CD4-positive, alpha-beta T cell treated with Interleukin-10 for 1 hour (primary cell): ENCODE measurements at places on chromosomes 5 and 9.
A peak's percentile ranks its signal among the peaks of the same experiment; 100 is the strongest.

DNA sequence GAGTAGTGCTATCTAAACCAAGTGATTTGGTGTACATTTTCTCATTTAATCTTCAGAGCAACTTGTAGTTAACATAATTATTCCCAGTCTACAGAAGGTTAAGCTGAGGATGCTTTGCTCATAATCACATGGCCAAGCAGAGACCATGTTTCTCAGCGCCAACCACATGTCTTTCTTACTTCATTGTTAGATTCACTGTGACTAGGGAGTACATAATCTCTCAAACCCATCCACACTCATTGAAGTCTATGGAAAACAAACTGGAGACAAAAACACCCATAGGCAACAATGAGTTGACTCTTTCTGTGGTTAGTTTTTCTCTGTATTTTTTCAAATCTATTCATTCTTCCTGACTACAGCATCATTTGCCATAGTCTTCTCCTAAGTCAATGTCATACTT lies 281.7 kb upstream of the PTGER4 start:
- no peak for DNase-seq

DNA sequence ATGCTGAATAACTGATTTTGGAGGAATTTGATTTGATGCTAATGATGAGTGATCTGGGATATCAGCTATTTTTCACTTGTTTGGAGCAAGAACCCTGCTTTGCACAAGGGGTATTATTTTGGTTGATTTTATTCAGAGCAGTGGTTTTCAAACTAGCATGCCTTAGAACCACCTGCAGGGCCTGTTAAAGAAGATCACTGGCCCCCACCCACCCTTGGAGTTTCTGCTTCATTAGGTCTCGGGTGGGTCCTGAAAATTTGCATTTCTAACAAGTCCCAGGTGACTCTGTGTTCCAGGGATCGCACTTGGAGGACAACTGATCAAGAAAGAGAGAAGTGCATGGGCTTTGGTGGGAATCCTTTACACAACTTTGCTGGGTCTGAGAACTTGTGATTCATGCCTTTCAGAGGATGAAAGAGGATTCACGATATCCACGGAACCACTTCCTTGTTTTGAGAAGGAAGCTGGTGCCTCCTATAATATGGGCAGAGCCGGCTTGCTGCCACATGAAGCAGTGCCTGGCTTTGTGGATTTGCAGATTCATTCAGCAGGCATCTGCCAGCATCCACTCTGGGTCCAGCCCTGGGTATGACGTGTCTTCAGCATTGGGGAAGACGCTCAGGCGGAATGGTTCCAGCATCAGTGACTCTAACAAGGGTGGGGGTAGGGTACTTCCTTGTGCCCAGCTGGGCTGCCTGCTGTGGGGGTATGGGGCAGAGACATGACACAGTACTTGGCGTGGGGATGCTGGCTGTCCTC lies 106.6 kb upstream of the PITX1 start:
- peak; percentile 6 for DNase-seq

- no peak for DNase-seq
Measured at GRCh38 chr5:99089822-99090549, 161.2 kb upstream of the CHD1 start.

DNA sequence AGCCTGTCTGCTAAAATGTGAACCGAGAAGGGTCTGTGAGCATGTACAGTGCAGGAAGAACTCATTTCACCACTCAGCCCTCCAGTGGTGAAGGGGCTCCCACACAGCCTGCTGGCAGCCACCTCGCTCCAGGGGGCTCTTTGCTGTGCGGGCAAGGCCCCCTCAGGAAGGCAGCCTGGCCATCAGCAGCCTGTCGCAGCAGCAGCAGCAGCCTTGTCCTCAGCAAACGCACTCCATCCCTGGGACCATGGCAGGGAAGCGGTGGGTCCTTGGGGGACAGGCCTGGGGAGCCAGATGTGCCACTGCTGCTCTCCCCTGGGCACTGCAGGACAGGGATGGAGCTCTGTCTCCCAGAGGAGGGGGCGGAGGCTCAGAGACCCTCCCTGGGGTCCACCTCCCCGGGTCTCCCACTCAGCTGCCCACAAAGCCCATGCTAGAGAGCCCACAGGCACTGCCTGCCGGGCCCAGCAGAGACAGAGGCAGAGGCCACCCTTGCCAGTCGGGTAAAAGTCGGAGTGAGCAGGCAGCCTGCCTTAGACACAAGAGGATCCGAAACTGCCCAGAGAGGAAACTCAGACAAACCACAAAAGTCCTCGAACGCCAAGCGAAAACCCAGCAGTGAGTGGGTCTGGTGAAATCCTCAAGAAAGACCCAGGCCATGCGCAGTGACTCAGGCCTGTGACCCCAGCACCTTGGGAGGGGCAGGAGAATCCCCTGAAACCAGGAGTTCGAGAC lies 8.0 kb downstream of the BRD3 start:
- DNase-seq, result peak; percentile 4

DNA sequence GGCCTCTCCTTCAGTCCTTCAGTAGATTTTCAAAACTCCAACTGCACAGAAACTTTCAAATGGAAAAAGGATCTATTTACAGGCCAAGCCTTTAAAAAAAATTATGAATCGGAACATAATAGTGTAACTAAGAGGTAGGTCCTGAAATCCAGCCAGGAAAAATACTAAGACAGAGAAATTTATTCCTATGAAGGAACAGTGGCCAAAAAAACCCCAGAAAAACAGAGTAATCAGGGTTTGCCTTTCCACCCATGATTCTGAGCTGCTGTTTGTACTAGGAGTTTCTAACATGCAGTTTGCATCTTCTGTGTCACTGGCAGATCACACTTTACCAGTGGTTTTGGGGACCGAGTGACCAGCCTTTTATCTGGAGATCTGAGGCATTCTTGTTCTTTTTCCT lies 93.1 kb upstream of the TMED7 start:
- DNase-seq, result no peak

- no peak for DNase-seq
Measured at GRCh38 chr5:83184534-83184933, 107.2 kb downstream of the XRCC4 start.

DNA sequence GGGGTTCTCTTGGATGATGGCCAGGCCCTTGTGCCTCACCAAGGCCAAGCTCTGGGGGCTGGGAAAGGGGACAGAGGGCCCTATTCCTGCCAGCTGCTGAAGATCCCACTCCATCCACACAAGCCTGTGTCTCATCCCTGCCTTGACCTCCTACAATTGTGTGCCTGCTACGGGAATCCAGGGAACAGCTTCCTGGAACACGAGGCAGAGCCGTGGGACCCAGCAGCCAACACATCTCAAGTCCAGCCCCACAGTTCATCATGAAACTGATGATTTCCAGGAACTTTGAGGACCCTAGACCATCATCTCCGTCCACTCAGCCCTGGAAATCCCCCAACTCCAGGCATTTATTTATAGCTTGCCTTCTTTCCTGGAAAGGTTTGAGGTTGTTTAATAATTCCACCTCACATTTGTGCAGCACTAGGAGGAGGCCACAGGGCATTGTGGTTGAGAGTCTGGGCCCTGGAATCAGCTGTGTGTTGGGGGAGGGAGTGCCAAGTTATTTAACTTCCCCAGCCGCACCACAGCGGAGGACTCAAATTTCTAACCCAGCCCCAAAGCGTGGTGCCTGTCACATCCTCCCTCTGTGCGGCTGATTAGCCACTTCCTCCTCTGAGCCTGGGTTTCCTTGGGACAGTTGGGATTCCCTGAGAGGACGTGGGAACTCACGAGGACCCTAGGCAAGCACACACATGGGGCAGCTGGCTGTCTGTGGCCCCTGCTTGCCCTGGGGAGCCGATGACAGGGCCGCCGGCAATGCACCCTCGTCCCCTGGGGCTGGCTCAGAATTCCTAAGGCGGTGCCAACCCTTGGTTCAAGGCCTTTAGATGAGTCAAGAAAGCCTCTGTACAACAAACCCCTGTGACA lies 58.2 kb upstream of the GGTA1 start:
- peak; percentile 15 for DNase-seq

GRCh38 chr5:109406719-109407118 lies 3.1 kb downstream of the PJA2 start:
- no peak for DNase-seq

GRCh38 chr9:71306134-71306533 lies 184.7 kb upstream of the TRPM3 start:
- DNase-seq, result no peak

- DNase-seq, result no peak
Measured at GRCh38 chr5:107499237-107499636, 171.5 kb downstream of the EFNA5 start.

DNA sequence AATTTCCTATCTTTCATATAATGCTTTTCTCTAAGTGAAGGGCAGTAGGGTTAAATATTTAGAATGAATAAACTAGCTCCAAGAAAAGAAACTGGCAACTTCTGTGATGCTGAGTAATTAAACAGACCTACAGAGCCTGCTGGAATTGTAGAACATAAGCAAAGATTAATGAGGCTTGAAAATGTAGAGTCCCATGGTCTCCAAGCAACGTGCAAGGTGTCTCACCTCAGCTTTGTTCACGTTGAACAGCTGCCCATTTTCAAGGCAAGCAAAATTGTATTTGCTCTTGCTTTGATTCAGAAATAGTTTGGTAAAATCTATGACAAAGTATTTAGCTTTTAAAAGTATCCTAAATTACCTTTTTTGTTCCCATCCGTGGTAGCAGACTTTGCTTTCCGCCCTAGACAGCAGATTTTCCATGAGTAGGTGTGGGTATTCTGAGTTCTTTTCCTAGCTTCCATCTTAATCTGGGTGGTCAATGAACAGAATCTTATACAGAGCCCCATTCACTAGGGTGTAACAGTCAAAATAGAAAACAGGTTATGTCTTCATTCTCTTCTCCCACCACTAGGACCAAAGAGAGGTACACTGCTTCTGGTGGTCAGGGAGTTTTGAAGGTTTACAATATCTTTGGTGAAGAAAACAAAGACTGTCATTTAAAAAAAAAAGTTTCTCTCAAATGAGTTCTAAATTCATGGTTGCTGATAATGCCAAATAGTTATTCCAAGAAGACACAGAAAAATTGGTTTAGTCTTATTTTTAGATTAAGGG lies 52.1 kb upstream of the TYRP1 start:
- DNase-seq, result no peak

- DNase-seq, result no peak
Measured at GRCh38 chr5:77328930-77329647, 118.6 kb downstream of the PDE8B start.

DNA sequence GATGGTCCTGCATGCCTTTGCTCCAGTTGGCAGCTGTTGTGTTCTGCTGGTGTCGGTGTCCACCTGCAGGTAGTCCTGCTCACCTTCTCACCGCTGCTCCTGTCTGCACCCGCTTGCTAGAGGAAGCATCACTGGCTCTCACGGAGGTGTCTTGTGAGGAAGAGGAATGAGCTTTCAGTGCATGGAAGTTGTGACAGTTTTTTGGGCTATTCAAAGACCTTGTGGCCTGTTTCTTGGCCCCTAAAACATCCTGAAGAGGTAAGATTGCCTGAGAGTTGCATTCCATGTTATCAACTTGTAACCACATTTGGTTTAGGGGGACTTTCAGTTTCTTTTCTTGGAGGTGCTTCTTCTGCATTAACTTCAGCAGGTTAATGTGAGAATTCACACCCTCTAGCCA lies 85.6 kb downstream of the MACROH2A1 start:
- DNase-seq, result no peak

DNA sequence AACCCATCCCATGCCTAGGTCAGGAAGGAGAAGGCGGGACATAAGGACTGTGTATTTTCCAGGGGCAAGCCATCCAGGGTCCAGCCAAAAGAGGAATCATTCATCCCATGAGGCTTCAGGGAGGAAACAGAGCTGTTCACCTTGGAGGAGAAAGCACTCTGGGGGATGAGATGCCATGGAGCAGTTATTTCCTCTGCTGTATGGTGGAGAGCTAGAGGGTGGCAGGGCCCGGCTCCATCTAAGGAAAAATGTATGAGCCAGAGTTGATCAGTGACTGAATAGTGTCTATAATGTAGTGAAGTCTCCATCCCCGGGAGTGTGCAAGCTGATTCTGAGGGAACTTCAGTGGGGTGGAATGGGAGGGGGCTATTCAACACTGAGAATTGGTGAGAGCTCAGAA lies 8.0 kb downstream of the ENHO start:
- DNase-seq, result no peak

DNA sequence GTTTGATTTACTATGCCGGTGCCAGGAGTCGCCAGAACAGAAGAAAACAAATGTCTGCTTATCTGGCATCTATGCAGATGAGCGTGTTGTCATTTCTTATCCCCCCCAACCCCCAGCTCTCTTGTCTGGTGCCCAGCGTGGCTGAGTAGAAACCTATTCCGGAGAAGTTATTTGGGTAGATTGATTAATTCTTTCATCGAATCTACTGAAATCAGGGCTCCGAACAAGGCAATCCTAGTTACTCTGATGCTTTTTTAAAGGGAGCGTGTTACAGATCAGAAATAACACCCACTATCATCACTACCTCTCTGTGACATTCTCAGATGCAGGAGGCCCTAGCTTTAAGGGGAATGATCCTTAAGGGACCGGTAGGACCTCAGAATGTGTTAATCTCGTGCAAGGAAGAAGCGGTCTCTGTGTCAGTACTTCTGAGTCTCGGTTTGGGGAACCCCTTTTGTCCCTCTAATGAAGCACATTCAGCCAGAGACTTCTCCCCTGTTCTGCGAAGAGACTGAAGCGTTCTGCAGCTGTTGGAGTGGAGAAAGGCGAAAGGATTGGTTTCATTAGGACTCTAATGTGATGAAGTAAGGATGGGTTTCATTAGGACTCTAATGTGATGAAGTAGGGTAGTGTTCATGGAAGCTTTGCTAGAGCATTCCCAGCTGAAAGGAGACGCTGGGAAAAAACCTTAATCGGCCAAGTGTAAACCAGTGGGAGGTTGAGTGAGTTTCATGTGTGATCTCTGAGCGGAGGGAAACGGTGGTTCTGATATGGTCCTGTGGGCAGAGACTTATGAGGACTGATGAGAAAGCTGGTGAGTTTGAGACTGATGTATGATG lies 1.5 kb downstream of the PIP5K1B start:
- DNase-seq, result no peak

GRCh38 chr9:134657666-134658377 lies 16.2 kb downstream of the COL5A1 start:
- DNase-seq, result no peak

DNA sequence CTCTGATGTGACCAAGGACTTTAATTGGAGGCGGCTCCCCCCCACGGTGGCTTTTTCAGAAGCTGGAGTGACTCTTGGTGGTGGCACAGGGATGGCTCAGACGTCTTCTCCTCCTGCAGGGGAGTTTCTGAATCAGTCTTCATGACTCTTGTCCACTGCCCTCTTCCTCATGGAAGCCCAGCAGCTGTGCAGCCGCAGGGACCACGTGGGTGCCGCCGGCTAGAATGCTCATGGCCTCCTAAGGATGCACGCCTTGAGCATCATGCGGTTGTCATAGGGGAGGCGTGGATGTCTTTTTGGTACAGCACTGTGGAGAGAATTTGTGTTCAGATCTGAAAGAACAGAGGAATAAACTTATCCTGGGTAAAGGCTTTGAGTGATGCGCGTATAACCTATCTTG lies 1.3 kb downstream of the TEX53 start:
- no peak for DNase-seq

- DNase-seq, result no peak
Measured at GRCh38 chr5:150809363-150809762, 30.8 kb downstream of the SMIM3 start.

GRCh38 chr9:113543296-113543981 lies 79.9 kb downstream of the RGS3 start:
- no peak for DNase-seq

- DNase-seq, result no peak
Measured at GRCh38 chr5:45532826-45533624, 163.2 kb downstream of the HCN1 start.
